GM12892 (cell line): ENCODE measurements at places on chromosomes 7 and 10.

DNA sequence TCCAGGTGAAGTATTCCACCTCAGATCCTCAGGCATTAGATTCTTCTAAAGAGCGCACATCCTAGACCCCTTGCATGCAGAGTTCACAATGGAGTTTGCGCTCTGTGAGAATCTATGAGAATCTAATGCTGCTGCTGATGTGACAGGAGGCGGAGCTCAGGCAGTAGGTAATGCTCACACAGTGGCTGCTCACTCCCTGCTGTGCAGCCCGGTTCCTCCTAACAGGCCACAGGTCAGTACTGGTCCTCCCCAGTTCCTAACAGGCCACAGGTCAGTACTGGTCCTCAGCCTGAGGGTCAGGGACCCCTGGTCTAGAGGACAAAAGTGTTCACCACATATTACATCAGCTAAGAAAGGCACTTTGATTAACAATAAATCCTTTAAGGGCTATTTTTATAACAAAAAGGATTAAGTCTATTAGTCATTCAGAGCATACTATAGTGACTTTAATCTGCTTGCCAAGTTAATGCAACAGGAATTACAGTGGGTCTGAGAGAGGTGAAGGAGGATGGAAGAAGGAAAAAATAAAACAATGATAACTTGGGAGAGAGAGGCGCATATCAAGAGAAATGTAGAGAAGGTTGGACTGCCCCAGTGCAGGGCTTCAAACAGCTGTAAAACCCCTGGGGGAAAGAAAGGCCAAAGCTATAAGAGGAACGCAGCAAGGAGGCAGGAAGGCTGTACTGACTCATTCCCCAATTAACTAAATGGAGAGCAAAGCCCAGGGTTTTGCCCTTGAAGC lies 49.2 kb downstream of the CUL2 start:
- no peak for DNase-seq

GRCh38 chr10:3438606-3439005 lies 266.0 kb upstream of the PITRM1 start:
- no peak for DNase-seq

DNA sequence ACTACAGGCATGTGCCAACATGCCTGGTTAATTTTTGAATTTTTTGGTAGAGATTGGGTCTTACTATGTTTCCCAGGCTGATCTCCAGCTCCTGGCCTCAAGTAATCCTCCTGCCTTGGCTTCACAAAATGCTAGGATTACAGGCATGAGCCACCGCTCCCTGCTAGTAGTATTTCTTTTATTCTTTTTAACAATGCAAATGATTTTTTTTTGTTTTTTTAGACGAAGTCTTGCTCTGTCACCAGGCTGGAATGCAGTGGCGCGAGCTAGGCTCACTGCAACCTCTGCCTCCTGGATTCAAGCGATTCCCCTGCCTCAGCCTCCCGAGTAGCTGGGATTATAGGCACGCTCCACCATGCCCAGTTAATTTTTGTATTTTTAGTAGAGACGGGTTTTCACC lies 58.1 kb downstream of the SVIL start:
- no peak for DNase-seq

- peak; percentile 18 for DNase-seq
Measured at GRCh38 chr7:141785706-141786552, 4.1 kb upstream of the TAS2R5 start.

GRCh38 chr10:126895214-126895781 lies 9.9 kb upstream of the DOCK1 start:
- DNase-seq = no peak

DNA sequence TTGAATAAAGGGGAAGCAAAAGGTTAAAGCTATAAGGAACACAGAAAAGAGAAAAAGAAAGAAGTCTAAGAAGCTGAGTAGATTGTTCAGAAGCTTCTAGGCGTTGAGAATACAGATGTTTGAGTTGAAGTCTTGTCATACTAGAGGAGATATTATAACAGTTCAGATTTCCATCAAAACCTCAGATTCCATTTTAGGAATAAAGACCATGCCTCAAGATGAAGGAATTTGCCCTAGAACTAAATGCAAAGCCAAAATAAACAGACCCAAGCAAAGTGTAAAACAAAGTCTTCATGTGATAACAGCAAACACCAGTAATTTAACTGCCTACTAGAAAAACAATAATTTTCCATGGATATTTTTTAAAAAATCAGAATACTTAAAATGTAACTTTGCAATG lies 476.5 kb upstream of the POT1 start:
- DNase-seq = no peak

GRCh38 chr10:89369156-89370105 lies 8.4 kb upstream of the IFIT1B start:
- DNase-seq = no peak

DNA sequence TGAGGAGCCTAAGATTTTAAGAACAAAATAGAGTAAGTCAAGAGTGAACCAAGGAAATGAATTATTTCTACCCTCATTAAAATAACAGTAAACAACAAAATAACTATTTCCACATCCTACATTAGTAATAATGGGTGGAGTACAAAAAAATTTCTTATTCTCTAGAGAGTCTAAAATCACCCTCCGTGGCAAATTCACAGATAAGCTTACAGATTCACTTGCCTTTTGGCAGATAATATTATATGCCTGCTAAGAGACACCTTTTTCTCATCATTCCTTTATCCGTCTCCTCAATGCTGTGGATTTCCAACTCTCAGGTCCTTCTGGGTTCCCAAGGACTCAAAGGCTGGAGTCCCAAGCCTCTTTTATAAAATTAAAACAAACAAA lies 2.2 kb upstream of the EPC1 start:
- DNase-seq = no peak

- DNase-seq = no peak
Measured at GRCh38 chr10:103166523-103166922, 26.5 kb downstream of the NT5C2 start.

GRCh38 chr10:60384708-60385398 lies 4.8 kb downstream of the ANK3 start:
- no peak for DNase-seq

GRCh38 chr10:120493411-120494312 lies 36.6 kb downstream of the PLPP4 start:
- DNase-seq = no peak

DNA sequence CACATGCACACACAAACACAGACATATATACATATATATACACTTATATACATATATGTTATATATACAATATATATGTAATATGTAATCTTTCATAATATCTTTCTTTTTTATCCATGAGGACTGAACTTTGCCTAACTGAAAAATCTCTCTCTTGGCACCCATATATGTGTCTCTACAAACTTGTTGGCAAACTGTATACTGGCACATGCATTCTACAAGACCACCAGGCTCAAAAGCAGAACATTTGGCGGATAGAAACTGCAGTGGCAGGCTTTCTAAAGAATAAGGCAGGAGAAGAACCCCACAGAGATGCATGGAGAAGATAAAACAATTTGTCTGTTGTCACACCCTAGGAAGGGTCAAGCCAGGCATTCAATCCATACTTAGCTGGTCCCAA lies 165.3 kb downstream of the NRG3 start:
- DNase-seq = no peak

- DNase-seq = no peak
Measured at GRCh38 chr7:41930538-41931262, 227.8 kb upstream of the INHBA start.

GRCh38 chr10:101126684-101127628 lies 4.1 kb upstream of the TLX1 start:
- DNase-seq = no peak

DNA sequence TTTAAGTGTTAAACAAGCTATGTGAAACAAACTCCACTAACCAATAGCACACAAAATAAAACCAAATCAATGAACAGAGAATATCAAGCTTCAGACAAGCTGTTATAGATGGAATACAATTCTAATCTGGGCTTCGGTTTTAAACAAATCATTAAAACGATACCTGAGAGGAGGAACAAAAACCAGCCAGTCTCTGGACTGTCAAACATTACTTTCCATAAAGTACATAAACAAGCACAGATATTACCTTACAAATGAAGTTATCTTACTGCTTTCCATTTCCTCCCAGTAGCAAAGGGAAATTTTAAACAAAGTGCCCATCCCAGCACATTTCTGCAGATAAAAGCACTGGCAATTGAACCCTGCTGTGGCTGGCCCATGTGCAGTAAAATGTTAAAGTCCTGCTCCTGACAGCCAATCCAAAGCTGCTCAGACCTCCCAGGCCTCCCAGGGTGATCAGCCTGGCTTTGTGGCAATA lies 128.0 kb downstream of the NRCAM start:
- DNase-seq = no peak

GRCh38 chr10:124971276-124971675 lies 29.4 kb downstream of the ZRANB1 start:
- DNase-seq = no peak

GRCh38 chr10:103803941-103804340 lies 51.4 kb downstream of the SH3PXD2A start:
- DNase-seq = no peak

DNA sequence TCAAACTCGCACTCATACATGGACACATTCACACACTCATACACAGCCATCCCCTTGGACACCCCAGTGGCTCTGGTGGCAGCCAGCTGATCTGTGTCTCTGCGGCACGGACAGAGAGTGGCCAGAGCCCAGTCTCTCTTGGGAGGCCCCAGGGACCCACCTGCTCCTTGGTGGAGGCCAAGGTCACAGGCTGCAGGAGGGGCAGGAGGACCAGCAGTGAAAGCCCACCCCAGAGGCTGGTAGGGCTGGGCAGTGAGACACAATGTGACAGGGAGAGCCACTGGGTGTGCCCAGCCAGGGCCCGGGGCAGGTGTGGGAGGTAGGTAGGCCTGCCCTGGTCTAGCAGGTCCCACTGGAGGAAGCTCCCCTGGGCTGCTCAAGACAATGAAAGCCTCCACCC lies 18.5 kb downstream of the SHH start:
- DNase-seq = no peak

GRCh38 chr7:19294619-19295018 lies 149.4 kb upstream of the FERD3L start:
- no peak for DNase-seq

GRCh38 chr7:132395361-132395760 lies 180.9 kb downstream of the PLXNA4 start:
- DNase-seq = no peak
